ENCODE measurements at places on chromosomes 13 and 19. TPM values are rescaled to one million over a fixed set of nuclear protein-coding genes. Genes with fewer than 3 reads are reported as not detected.

DNA sequence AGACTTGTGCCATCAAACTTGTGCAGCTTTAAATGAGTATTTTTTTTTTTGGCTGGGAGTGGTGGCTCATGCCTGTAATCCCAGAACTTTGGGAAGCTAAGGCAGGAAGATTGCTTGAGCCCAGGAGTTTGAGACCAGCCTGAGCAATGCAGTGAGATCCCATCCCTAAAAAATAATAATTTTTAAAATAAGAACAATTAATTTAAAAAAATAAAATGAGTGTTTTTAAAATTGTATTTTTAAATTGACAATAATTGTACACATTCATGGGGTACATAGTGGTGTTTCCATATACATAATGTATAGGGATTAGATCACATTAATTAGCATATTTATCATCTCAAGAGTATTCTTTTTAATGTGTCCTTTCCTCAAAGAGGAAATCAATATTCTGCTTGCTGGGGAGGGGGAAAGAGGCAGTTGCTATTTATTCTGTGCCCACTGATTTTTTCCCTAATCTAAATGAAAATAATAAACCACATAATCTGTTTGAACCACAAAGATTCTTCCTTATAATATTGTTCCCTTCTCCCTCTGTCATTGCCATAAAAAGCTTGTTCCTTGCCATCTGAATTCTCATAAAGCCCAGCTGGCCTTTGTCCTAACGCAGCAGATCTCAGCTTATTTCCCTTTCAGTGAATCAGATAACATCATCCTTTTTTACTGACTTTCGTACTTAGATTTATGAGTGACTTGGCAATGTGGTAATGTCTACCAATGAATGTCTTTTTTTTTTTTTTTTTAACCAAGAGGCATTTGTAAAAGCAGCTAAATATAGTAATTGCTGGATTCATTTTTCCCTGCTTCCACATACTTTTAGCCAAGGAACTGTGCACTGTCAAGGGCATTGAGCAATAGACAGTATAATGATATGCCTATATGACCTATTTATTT lies 81.8 kb upstream of the RUBCNL start:
- no peaks in the 10 kb centered on the region for H3K36me3 ChIP-seq
- H3K4me1 ChIP-seq: peaks cover 28% of the 10 kb centered on the region
- H3K27ac ChIP-seq: peak overlapping the region; percentile 47

GRCh38 chr19:48696353-48697010 lies 711 bp downstream of the FUT2 start:
- no peak for DNase-seq
- H3K27me3 ChIP-seq: no peaks in the 10 kb centered on the region
- no peak overlapping the region for H3K27ac ChIP-seq
- H3K4me3 ChIP-seq: peak overlapping the region; percentile 53
- H3K36me3 ChIP-seq: peaks cover 2% of the 10 kb centered on the region

DNA sequence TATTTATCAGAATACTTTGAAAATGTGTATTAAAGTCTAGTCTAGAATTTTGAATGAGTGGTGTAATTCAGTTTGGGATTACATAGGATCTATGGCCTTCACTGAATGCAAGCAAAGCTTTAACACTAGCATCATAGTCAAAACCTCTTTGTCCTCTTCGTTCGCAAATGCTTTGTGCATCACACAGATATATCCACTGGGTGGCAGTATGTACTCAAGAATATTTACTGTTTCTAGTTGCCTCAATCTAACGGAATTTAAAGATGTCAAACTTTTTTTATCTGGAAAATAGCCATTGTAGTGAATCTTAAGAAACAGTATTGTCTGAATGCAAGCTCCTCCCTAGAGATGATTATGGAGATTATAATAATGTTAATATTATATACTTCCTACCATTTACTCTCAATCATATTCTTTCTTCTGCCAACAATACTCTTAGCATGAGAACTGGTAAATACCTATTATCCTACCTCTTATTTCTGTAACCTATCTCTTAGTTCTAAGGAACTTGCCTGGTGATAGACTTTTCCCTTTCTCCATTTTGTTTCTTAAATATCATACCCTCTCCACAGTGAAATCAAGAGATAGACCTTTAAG lies 25.8 kb downstream of the LACC1 start:
- H3K4me1 ChIP-seq: peaks cover 9% of the 10 kb centered on the region
- no peak overlapping the region for H3K27ac ChIP-seq
- no peak overlapping the region for H3K4me3 ChIP-seq
- H3K36me3 ChIP-seq: no peaks in the 10 kb centered on the region

Gene WIZ
- total RNA-seq: 37.8 TPM

DNA sequence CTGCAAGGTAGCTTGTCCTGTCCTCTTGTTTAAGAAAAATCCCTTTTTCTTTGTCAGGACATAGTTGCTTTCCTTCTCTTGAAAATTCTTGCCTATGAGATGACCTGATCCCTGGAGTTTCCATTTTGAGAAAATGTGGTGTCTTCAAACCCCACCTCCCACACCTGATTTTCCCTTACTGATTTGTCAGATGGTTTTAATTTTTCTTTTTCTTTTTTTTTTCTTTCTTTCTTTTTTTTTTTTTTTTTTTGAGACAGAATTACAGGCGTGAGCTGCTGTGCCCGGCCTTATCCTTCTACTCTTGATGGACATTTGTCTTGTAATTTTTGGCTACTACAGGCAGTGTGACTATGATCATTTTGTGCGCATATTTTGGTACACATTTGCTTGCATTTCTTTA lies 1.2 kb downstream of the ZNF345 start:
- H3K36me3 ChIP-seq: peaks cover 21% of the 10 kb centered on the region
- no peak overlapping the region for H3K27ac ChIP-seq
- H3K27me3 ChIP-seq: no peaks in the 10 kb centered on the region

GRCh38 chr19:18861235-18861634 lies 29.5 kb downstream of the UPF1 start:
- H3K4me1 ChIP-seq: no peaks in the 10 kb centered on the region
- no peak overlapping the region for H3K4me3 ChIP-seq
- no peaks in the 10 kb centered on the region for H3K27me3 ChIP-seq
- peaks cover 95% of the 10 kb centered on the region for H3K36me3 ChIP-seq

GRCh38 chr13:114099918-114100445 lies 32.4 kb downstream of the RASA3 start:
- H3K4me1 ChIP-seq: peaks cover 12% of the 10 kb centered on the region
- no peaks in the 10 kb centered on the region for H3K27me3 ChIP-seq
- no peak for DNase-seq
- H3K27ac ChIP-seq: peak overlapping the region; percentile 67
- H3K36me3 ChIP-seq: no peaks in the 10 kb centered on the region

Gene TUBA3C
- total RNA-seq: not detected

GRCh38 chr13:109647053-109647452 lies 139.3 kb downstream of the IRS2 start:
- no peaks in the 10 kb centered on the region for H3K27me3 ChIP-seq
- no peak for DNase-seq
- H3K4me1 ChIP-seq: no peaks in the 10 kb centered on the region
- H3K27ac ChIP-seq: no peak overlapping the region

Gene ZNF575
- 1.6 TPM for total RNA-seq

DNA sequence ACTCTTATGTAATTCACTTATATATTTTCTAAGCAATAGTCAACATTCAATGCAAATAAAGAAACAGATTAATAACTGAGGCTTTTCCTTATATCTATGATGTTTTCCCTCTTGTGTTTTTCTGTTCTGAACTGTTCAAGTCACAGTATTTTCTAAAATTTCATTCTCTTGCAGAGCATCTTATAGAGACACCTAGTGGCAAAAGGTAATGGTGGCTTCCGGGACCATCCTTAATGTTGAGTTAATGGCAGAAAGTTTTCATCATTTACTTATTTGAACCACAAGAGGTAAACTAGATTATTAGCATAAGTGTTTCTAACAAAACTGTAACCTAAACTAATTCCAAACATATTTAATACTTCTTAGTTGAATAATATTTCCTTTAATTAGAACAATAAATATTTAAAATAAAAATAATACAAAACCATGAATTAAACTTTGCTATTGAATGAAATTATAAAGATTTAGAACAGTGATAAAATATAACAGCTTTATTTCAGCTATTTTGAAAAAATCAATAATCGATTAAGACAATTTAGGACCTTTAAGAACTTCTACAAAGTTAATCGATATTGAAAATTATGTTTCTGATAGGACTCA lies 1.7 kb upstream of the SLITRK5 start:
- peaks cover 3% of the 10 kb centered on the region for H3K4me1 ChIP-seq
- peaks cover 4% of the 10 kb centered on the region for H3K27me3 ChIP-seq
- no peak overlapping the region for H3K27ac ChIP-seq
- no peak overlapping the region for H3K4me3 ChIP-seq
- no peak for DNase-seq
- no peaks in the 10 kb centered on the region for H3K36me3 ChIP-seq

Gene LHB
- total RNA-seq: not detected

GRCh38 chr13:45434556-45435371 lies 16.6 kb upstream of the SLC25A30 start:
- DNase-seq: no peak
- no peaks in the 10 kb centered on the region for H3K36me3 ChIP-seq
- H3K27me3 ChIP-seq: no peaks in the 10 kb centered on the region
- no peak overlapping the region for H3K27ac ChIP-seq
- H3K4me1 ChIP-seq: no peaks in the 10 kb centered on the region

GRCh38 chr13:50721672-50721992 lies 121.9 kb downstream of the DLEU7 start:
- no peak overlapping the region for H3K27ac ChIP-seq
- DNase-seq: no peak
- H3K27me3 ChIP-seq: no peaks in the 10 kb centered on the region

- peaks cover 12% of the 10 kb centered on the region for H3K4me1 ChIP-seq
- no peak for DNase-seq
- no peak within 1 kb of the TSS for H3K27ac ChIP-seq
- H3K27me3 ChIP-seq: no peaks in the 10 kb centered on the region
- H3K36me3 ChIP-seq: no peaks in the 10 kb centered on the region
Observed at GRCh38 chr19:12886969-12887747, at the start of gene KLF1. Gene KLF1, minus strand, starts transcription at chr19:12887201. Its CDS starts 61 bp downstream, at chr19:12887140.

Gene CEACAM21
- total RNA-seq: 6.9 TPM

GRCh38 chr13:29935309-29935981 lies 85.0 kb upstream of the UBL3 start:
- H3K4me1 ChIP-seq: no peaks in the 10 kb centered on the region
- no peak overlapping the region for H3K27ac ChIP-seq

GRCh38 chr19:4523306-4524110 lies 5.2 kb upstream of the PLIN4 start:
- no peaks in the 10 kb centered on the region for H3K27me3 ChIP-seq
- H3K4me3 ChIP-seq: no peak overlapping the region
- no peak for DNase-seq
- H3K4me1 ChIP-seq: peaks cover 8% of the 10 kb centered on the region

DNA sequence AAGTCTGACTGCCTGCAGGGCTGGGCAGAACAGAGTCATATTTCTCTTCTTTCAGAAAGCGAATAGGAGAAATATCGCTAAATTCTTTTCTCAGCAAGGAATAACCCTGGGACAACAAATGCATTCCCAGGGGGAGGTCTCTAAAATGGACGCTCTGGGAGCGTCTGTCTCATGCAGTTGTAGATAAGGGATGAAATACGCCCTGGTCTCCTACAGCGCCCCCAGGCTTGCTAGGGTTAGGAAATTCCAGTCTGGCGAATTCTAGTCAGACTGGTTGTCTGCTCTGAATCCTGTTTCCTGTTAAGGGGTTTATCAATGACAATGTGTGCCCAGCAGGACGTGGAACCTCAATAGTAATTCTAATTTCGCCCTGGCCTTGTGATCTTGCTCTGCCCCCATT lies 1214.1 kb downstream of the DIAPH3 start:
- H3K4me1 ChIP-seq: no peaks in the 10 kb centered on the region
- DNase-seq: no peak
- no peaks in the 10 kb centered on the region for H3K27me3 ChIP-seq
- no peak overlapping the region for H3K4me3 ChIP-seq
- no peak overlapping the region for H3K27ac ChIP-seq

GRCh38 chr13:77751513-77752456 lies 54.3 kb downstream of the SLAIN1 start:
- no peak overlapping the region for H3K27ac ChIP-seq
- H3K4me3 ChIP-seq: no peak overlapping the region
- H3K27me3 ChIP-seq: no peaks in the 10 kb centered on the region

GRCh38 chr13:81927347-81927746 lies 1586.4 kb upstream of the SPRY2 start:
- no peak overlapping the region for H3K27ac ChIP-seq
- no peak overlapping the region for H3K4me3 ChIP-seq
- no peaks in the 10 kb centered on the region for H3K27me3 ChIP-seq
- no peak for DNase-seq

DNA sequence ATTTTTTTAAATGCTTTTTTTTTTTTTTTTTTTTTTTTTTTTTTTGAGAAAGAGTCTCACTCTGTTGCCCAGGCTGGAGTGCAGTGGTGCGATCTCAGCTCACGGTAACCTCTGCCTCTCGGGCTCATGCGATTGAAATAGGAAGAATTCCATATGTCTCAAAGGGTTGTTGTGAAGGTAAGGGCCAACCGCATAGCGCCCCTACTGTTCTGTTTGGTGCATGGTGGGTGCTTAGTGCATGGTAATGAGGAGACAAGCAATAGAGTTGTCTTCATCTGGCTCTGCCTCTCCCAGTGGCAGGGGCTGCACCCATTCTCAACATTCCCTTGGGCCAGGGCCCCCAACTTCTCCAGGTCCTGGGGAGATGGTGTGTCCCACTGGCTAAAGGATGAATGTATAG lies 68.7 kb downstream of the RASL11A start:
- DNase-seq: no peak
- H3K4me1 ChIP-seq: no peaks in the 10 kb centered on the region
- H3K4me3 ChIP-seq: no peak overlapping the region
- H3K36me3 ChIP-seq: no peaks in the 10 kb centered on the region
- no peaks in the 10 kb centered on the region for H3K27me3 ChIP-seq

Gene ABHD13
- total RNA-seq: 18.0 TPM

GRCh38 chr13:106597749-106598395 lies 29.9 kb upstream of the ARGLU1 start:
- no peak overlapping the region for H3K27ac ChIP-seq
- no peaks in the 10 kb centered on the region for H3K27me3 ChIP-seq
- H3K36me3 ChIP-seq: no peaks in the 10 kb centered on the region
- DNase-seq: no peak
- peaks cover 22% of the 10 kb centered on the region for H3K4me1 ChIP-seq
- H3K4me3 ChIP-seq: no peak overlapping the region

DNA sequence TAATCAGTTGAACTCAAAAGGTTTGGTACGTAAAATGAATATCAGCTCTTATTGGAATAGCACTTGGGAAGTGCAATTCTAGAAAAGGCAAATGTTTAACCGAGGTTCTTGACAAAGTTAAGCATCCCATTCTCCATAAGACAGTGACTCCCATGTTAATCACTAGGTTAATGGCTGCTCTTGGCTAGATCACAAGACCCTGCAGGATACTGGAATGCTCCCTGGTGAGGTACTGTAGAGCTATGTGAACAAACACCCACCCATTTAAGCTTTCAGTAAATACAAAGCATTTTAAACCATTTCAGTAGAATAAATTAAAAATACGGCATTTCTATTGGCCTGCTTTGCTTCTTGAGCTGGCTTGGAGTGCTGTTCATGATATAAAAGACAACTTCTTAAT lies 56.5 kb downstream of the TDRD3 start:
- peaks cover 7% of the 10 kb centered on the region for H3K4me1 ChIP-seq
- H3K4me3 ChIP-seq: no peak overlapping the region
- no peaks in the 10 kb centered on the region for H3K27me3 ChIP-seq
- H3K27ac ChIP-seq: no peak overlapping the region

GRCh38 chr19:19514881-19515641 lies at the start of gene TSSK6:
Gene TSSK6, minus strand, starts transcription at chr19:19515548. Its CDS starts 121 bp downstream, at chr19:19515427.
- no peak for DNase-seq
- peaks cover 13% of the 10 kb centered on the region for H3K4me1 ChIP-seq
- H3K36me3 ChIP-seq: no peaks in the 10 kb centered on the region
- peak within 1 kb of the TSS; percentile 81 for H3K27ac ChIP-seq

GRCh38 chr19:50513746-50514345 lies at the start of gene ASPDH:
Gene ASPDH, minus strand, starts transcription at chr19:50513913. Its CDS starts 90 bp downstream, at chr19:50513823.
- no peak within 1 kb of the TSS for H3K4me3 ChIP-seq
- peaks cover 10% of the 10 kb centered on the region for H3K4me1 ChIP-seq
- no peaks in the 10 kb centered on the region for H3K36me3 ChIP-seq
- H3K27ac ChIP-seq: no peak within 1 kb of the TSS
